CD4-positive, alpha-beta T cell treated with Interleukin-4 for 1 hour (primary cell): ENCODE measurements at places on chromosomes 11 and 22.
A peak's percentile ranks its signal among the peaks of the same experiment; 100 is the strongest.

GRCh38 chr11:76666830-76667229, 3.7 kb downstream of the LRRC32 start:
- no peak for DNase-seq

DNA sequence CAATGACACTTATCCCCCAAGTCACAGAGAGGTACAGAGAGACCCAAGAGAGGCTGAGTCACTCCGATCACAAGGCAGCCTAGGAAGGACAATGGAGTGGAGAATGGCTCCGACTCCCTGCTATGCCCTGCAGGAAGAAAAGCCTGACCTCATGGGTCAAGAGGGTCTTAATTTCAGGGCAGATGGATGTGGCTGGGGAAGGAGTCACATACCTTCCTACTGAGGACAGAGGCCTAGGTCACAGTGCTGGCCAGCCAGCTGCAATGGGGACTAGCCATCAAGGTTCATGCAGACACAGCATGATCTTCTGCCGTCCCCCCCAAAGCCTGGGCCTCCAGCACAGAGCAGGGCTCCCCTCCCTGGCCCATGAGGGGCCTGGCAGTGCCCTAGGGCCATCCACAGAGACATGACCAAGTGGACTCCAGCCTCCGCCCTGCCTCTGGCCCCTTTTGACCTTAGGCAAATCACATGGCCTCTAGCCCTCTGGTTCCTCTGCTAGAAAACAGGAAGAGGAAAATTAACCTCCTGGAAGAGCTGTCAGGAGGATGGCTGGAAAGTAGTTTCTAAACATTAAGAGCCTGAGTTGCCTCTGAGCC, 1.8 kb downstream of the ARRB1 start:
- DNase-seq, result peak; percentile 30

DNA sequence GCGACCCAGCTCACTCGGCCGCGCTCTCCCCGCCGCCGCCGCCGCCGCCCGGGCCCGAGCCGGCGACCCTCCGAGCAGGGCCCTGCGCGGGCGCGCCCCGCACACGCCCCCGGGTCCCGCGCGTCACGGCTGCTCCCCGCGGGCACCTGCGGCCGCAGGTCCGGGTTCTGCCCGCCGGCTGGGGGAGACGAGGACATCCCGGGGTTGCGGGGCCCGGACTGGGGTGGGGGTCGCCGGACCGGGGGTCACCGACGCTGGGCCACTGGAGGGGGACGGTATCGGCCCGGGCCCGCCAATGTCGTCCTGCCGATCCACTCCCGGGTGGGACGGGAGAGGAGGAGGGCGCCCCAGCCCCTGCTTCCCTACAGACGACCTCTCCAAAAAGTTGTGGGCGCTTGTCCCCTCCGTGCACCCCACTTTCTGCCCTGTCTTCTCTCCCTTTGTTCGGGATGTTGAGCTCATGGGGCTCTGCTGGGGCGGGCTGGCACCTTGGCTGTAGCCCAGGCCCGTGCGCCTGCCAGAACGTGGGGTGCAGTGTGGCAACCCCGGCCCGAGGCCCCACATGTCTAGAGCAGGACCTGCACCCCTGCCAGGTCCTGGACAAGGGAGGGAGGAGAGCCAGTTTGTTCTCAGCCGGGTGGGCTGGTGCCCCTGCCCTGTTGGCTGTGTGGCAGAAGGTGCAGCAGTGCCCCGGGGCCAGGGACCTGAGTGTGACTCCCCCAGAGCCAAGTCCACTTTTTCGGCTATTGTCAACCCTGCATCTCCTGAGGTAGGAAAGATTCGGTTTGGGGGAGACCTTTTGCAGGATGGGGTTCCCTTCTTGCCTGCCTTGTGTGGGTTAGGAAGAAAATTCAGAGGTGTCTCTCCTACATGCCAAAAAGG, 40.2 kb upstream of the CELSR1 start:
- no peak for DNase-seq

DNA sequence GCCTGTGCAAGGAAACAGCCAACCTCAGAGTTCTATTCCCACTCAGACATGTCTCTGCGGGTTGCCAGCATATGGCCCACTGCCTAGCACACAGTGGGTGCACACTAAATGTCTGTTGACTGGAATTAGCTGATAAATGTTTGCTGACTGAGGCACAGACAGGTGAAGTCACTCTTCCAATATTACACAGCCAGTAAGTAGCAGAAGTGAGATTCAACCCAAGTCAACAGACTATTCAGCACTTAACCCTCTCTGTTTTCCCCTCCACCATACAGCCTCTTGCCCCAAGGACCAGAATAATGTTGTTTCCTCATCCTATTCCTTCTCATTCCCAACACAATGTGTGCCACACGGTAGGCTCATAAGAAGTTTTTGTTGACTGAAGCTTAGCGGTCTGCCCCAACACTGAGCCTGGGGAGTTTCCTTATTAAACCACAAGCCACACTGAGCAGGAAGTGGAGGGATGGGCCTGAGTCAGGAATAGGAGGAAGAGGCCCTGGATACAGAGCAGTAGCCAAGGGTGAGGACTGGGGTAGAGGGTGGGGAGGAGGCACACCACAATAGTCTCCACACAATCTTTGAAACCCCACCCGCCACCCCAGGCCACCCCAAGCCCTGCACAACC, 15.7 kb upstream of the IL10RA start:
- DNase-seq, result peak; percentile 63

GRCh38 chr11:111540114-111540936, at the start of gene LAYN:
LAYN (plus strand) TSS chr11:111540720; CDS start chr11:111540844, 124 bp downstream.
- no peak for DNase-seq

DNA sequence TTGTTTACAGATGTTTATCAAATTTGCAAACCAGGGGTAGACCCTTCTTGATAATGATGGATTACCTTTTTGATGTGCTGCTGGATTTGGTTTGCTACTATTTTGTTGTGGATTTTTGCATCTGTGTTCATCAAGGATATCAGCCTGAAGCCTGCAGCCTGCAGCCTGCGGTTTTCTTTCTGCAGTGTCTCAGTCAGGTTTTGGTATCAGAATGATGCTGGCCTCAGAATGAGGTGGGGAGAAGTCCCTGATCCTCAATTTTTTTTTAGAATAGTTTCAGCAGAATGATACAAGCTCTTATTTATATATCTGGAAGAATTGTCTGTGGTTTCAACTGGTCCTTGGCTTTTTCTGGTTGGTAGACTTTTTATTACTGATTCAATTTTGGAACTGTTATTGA, 19.7 kb upstream of the RAB38 start:
- no peak for DNase-seq

GRCh38 chr22:16586170-16586569, 6.4 kb downstream of the CCT8L2 start:
- DNase-seq, result no peak

- no peak for DNase-seq
Measured at GRCh38 chr11:122649116-122649515, 6.4 kb upstream of the UBASH3B start.

DNA sequence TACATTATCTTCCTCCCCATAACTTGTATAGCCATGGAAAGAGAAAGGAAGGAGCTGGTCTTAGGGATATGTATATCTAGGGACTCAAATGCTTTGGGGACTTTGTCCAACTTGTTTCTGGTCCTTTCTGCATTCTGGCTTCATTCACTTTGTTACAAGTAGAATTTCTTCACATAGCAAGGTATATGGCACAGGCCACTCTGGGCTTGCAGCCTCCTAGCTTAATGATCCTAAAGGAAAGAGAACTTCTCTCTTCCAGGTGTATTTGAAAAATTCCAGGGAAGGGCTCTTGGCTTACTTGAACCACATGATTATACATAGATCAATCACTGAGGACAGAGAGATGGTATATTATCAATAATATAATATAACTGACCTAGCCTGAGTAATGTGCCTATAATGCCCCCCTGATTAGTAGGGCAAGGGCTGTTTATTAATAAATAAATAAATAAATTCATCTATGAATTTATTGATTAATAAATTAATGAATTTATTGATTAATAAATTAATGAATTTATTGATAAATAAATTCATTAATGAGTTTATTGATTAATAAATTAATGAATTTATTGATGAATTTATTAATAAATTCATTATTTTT, 48.2 kb upstream of the CEP295 start:
- no peak for DNase-seq

DNA sequence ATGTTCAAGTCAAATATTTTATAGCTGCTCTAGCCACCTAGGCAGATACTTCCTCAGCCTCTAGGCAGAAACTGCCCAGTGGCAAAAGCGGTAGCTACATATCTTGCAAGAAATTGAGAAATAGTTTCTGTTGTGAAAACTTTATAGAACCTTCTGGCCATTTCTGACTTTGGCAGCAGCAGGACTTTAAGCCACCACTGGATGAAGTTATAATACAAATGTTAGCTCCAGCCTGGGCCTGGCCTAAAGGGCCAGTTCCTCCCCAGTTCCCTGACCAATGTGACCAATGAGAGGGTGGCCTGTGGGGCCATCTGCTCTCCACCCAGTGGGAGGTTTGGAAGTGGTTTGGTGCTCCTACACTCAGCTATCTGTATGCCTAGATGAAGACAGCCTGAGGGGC, 254.0 kb upstream of the NARS2 start:
- DNase-seq, result peak; percentile 12

DNA sequence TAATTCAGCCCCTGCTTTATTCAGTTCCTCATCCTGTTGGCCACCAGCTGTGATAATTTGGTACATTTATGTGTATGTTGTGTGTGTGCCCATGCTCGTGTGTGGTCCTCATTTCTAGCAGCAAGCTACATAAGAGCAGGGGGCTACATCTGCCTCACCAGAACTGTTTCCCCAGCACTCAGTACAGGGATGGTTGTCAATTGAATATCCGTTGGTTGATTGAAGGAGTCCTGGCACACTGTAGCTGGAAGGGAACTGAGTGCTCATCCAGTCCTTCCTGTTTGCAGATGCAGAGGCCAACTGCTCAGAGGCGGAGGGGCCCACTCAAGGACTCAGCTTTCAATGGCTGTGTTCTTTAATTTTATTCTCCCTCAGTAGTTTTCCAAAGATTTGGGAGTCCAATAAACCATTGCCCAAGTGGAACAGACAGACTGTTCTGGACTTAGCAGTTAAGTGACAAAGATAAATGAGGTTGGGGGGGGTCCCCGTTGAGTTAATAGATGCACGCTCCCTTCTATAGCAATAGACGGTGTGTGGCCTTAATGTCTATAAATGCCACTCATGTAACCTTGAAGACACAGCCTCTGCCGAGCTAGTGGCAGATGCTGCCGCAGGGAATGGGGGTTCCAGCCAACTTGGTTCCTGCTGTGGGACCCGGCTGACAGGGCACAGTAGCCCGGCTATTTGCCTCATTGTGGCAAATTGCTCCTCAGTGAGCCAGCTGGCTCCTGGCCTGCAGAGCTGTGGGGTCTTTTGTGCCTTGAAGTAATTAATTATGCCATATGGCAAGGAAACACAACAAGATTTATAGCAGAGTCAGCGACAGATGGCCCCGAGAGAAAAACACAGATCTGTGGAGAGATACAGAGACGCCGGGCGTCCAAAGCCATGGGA, 71.4 kb upstream of the GRK3 start:
- no peak for DNase-seq

- DNase-seq, result no peak
Measured at GRCh38 chr11:122307476-122308035, 191.5 kb upstream of the BLID start.

GRCh38 chr22:29587938-29588699, 7.2 kb upstream of the NIPSNAP1 start:
- no peak for DNase-seq

DNA sequence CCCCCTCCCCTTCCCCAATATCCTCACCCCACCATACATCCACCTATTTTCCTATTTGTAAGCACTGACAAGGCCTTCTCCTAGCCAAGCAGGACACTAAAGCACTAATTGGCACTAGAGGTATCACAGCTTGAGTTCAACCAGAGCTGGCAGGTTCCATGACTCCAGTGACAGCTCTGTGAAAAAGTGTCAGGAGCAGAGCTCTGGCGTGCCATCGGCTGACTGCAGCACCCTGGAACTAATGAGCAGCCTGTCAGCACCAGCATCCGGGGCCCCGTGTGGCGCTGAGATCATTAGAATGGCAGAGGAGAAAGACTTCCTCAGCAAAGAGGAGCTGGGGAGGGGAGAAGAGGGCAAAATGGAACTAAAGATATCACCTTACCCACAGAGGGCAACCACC, 847.4 kb downstream of the NTM start:
- DNase-seq, result no peak

GRCh38 chr22:19201130-19201868, 22.8 kb upstream of the SLC25A1 start:
- no peak for DNase-seq

GRCh38 chr11:69533296-69534165, 52.1 kb downstream of the LINC01488 start:
- DNase-seq, result no peak

- no peak for DNase-seq
Measured at GRCh38 chr22:45290410-45290936, 5.7 kb downstream of the UPK3A start.

- DNase-seq, result no peak
Measured at GRCh38 chr22:49391436-49391835, 436.2 kb downstream of the BRD1 start.

DNA sequence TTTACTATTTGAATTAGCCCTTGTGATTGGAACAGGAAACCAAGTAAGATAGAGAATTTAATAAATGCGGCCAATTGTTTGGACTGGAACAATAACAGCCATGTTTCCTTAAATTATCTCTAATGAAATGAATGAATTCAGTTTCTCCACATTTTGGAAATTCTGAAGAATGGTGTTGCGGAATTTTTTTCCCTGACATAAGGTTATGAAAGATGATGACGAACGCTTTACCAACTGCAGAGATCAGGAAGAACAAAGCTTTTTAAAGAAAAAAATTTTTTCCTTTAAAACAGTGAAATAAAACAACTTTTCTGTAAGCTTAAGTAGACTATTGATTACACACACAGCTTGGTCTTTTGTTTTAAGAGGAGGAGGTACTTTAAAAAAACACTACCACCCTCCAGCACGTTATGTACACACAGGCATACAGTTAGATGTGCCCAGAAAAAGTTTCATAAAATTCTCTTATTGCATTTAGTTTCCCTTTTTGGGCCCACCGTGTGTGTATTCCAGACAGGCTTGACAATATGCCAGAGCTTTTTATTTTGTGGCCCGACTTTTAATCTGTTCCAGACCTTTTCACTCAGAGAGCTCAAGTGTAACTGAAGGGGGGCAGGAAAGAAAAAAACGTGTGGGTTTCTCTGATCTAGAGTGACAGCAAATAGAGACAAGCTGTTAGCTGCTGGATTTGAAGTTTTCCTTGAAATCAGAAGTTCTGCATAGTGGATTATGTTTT, 77.3 kb downstream of the YAP1 start:
- DNase-seq, result no peak

- no peak for DNase-seq
Measured at GRCh38 chr11:33052231-33052630, 12.9 kb downstream of the TCP11L1 start.

GRCh38 chr11:13091373-13091772, 82.3 kb downstream of the RASSF10 start:
- DNase-seq, result no peak
